ENCODE measurements at places on chromosomes 3 and 15.

DNA sequence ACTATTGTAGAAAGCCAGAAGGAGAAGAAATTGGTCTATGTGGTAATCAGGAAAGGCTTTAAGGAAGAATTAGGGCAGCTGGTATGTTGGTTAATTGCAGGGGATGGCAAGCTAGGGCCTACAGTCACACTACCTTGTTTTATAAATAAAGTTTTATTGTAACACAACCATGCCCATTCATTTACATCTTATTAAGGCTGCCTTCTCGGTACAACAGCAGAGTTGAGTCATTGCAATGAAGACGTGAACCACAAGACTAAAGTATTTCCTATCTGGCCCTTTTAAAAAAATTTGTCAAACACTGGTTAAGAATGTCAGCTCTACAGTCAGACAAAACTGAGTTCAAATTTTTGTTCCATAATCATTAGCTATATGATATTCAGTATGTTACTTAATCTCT is 8.3 kb downstream of the SERPINI1 start:
- no peak for DNase-seq

- DNase-seq: no peak
These were observed 3.2 kb upstream of the RPUSD3 start for GRCh38 chr3:9846931-9847488.

DNA sequence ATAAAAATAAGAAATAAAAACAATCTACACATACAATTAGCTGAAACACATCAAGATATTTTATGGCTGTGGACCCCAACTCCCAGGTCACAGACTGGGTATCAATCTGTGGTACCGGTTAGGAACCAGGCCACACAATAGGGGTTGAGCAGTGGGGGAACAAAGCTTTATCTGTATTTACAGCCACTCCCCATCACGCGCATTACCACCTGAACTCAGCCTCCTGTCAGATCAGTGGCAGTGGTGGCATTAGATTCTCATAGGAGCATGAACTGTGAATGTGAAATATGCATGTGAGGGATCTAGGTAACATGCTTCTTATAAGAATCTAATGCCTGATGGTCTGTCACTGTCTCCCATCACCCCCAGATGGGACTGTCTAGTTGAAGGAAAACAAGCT is 17.7 kb upstream of the DNAJC19 start:
- no peak for DNase-seq

- no peak for DNase-seq
These were observed 52.4 kb upstream of the CMSS1 start for GRCh38 chr3:99765042-99765942.

DNA sequence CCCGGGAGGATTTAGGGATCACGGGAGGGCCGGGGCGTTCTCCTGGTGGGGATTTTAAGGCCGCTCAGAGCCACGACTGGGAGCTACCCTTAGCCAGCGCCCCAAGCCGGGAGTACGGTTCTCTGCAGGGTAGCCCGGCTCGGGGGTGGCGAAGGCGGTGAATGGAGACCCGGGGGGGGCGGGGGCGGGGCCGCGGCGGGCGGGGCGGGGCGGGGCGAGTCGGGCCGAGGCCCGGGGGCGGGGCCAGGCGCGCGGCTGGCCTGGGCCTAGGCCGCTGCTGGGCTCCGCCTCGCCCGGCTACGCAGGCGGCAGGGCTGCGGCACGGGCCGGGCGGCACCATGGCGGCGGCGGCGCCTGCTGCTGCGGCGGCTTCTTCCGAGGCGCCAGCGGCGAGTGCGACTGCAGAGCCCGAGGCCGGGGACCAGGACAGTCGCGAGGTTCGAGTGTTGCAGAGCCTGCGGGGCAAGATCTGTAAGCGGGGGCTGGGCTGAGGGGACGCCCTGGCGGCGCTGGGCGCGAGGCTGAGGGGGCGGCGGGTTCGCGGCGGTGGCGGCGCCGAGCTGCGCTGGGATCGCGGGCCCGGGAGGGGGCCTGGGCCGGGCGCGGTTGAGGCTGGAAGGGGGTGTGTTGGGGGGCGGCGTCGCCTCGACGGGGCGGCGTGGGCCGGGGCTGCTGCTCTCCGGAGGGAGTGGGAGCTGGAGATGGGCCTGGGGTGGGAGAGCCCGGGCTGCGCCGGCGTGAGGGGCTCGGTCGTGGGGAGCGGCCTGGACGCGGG is at the start of gene RASA2:
TSS of gene RASA2 (plus strand) at position 282 of the 775 bp plus-strand sequence. CDS start at position 339, 57 bp downstream.
- DNase-seq: peak; percentile 44

DNA sequence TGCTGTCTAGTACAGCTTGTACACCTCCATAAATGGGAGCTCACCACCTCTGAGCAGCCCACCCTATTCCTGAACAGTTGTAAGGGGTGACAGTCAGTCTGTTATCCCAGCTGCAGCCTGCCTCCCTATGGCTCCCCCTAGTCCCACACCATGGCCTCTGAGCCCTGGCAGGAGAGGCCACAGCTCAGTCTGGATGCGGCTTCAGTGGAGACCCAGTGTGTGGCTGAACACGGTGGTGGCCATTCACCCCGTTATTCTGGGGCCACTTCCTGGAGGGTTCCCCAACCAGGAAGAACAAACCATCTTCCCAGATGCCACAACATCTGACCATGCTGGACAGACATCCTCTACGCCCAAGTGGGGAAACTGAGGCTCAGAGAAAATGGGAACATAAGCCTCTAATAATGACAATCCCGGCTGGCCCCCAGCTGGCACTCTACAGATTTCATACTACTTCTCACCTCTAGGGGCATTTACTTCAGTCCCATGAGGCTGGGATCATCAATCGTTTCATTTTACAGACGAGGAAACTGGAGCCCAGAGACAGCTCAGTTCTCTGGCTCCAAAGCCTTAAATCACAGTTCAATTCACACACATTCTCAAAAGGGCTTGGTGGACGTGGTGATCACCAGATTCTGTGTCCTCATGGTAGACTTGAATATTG is 9.2 kb upstream of the GRIP2 start:
- no peak for DNase-seq

DNA sequence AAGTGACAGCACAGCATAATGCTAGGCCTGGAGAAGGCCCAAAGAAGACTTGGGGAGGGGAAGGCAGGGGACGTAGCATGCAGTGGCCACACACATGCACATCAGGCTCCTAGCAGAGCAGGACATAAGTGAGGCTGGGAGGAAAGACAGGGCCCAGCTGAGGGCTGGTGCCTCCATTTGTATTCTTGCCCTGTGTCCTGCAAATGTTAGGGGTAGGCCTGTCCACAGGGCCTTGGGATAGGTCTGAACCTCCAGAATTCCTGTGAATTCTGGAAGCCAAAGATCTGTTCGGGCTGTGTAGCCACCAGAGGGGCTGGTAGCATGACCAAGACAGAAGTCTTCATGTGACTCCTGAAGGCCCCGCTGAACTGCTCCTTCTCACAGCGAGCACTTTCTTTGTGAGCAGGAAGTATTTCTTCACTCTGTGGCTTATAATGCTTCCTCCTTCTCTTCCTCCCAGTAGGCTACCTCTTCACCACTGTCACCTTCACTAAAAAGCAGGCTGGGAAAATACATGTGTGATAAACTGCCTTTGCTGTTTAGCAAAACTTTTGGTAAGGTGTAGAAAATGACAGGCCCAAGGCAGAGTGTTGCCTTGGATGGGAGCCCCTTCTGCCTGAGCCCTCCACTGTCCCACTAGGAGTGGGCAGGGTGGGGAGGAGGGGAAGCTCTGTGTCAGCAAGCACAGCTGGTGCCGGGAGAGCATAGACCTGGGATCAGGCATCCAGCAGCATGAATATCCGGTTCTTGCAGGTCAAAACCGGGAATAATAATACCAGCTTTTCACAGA is 8.4 kb downstream of the CERS3 start:
- no peak for DNase-seq

GRCh38 chr15:28024889-28025250 is 74.2 kb downstream of the OCA2 start:
- DNase-seq: no peak

DNA sequence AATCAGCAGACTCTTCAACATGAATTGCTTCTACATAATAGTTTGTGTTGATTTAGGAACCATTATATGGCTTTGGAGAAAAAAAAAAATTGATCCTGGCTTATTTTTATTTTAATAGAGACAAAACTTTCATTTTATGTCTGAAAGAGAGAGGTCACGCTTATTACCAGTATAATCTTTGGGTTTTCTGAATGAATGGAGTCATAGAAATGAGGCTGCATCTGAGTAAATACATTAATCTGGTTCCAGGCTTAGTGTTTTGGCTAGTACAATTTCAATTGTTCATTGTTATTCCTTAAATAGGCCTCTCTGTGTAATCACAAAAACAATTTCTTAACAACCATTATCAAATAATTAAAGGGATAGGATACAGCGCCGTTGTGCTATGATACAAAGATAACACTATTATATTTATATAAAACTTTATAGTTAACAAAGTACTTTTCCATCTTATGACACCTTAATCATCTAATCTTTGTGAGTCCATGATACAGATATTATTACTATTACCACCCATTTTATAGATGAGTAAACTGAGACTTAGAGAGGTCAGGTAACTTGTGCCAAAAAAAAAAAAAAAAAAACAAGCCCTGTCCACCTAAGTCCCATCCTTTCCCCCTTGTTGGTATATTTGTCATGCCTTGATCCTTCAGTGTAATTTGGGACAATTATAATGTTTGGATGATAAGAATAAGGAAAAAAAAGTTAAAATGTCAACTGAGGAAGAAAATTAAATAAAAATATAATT is 41.8 kb upstream of the GOLM2 start:
- DNase-seq: no peak

- no peak for DNase-seq
These were observed 20.5 kb upstream of the ENTPD3 start for GRCh38 chr3:40366203-40367162.

DNA sequence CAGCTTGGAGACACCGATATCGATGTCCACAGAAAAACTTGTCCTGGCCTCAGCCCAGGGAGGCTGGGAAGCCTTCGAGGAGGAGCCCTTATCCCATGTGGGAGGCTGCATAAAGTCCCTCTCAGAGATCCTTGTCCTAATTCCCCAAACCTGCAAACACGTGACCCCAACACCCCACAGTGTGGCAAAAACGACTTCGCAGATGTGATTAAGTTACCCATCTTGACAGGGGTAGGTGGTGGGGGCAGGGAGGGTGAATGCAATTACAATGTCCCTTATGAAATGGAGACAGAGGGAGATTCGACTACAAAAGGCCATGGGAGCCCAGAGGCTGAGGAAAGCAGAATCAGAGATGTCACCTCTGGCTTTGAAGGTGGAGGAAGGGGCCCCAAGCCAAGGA is 2.3 kb upstream of the TLR9 start:
- no peak for DNase-seq

DNA sequence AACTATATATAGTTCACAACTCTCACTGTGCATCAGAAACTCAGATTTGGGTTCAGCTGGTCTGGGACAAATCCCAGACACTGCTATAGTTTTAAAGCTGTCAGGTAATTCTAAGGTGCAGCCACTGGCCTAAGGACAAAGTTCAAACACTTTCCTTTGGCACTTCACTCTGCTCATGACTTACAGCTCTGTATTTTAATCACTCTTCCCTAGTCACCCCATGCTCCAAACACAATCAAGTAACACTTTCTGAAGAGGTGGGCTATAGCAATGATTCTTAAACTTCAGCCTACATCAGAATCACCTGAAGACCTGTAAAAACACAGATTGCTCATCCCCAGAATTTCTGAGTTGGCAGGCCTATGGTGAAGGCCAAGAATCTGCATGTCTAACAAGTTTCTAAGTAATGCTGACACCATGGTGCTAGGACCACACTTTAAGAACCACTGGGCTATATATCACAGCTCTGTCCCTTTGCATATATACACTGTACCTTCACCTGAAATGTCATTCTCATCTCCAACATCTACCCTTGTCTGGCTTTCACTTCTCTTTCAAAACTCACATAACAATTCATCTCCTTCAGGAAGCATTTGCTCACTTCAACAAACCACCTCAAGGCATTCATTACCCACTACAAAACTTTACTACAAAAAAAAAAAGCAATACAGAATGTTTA is 21.4 kb downstream of the STAG1 start:
- no peak for DNase-seq

DNA sequence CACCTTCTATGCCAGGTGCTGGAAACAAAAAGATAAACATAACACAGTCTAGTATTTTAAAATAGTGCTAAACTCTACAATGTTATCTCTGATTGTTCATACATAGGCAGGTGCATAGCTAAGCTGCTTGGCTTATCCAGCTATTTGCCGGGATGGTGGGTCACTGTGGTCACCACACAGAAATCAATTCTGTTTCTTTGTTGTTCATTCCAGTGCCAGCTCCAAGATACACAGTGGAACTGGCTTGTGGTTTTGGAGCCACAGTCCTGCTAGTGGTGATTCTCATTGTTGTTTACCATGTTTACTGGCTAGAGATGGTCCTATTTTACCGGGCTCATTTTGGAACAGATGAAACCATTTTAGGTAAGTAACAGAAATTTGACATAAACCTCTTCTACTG is 130.2 kb downstream of the IL1RAP start:
- no peak for DNase-seq

DNA sequence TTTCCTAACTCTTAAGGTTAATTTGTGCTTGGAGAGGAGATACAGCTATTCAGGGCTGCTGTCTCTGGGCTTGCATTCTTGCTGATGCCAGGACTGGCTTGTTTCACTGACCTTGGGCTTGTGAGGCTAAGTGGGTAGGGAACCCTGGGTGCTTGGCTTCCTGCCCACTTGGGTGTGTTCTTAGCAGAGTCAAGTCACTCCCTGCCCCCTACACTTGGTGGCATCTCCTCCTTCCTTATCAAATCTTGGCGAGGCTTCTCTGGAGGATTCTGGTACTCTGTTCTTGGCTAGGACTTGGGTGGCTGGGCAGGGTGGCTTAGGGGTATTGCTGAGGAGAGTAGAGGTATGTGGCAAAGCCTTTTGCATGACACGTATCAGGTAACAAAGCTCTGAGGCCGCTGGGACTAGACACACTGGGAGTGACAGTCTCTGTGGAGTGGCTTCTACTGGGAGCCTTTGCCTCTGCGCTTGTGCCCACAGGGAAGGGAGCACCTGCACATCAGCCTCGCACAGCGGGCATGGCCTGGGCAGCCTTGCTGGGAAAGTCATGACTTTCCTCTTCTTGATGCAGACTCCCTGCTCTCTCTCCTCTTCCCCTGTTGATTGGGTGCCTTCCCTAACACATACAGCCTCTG is 41.8 kb downstream of the CHCHD6 start:
- no peak for DNase-seq

DNA sequence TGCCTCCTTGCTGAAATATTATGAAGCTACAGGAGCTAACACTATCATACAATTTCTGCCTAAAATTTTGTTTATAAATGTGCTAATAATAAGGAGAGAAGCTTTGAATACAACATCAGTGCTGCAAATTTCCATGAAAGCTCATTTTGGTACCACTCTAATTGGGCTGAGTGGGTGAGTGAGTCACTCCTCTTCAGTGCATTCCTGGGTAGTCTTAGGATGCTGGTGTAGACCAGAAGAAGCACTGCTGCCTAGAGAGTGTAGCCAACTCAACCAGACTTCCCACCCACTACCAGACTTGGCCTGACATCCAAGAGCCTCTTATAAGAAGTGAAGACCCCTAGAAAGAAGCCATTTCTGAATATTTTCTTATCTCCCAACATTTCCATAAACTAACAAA is 32.5 kb upstream of the CCDC54 start:
- no peak for DNase-seq

- DNase-seq: no peak
These were observed 124.9 kb upstream of the PRR20G start for GRCh38 chr3:127412578-127413317.

Measured in stimulated activated CD4-positive, alpha-beta T cell treated with anti-CD3 and anti-CD28 coated beads, TNF-alpha, amount 100 ng/mL, for 48 hours (primary cell).